Vagina (tissue), 2 donors: ENCODE measurements at places on chromosomes 11 and 22.

GRCh38 chr11:62540804-62541701, 5.6 kb downstream of the AHNAK start:
- no peak for DNase-seq

GRCh38 chr22:26756675-26757293, 99.4 kb downstream of the MIAT start:
- DNase-seq, result no peak

- DNase-seq, result peak; percentile 80
Observed at GRCh38 chr11:8032576-8033304, 45.6 kb downstream of the EIF3F start.

DNA sequence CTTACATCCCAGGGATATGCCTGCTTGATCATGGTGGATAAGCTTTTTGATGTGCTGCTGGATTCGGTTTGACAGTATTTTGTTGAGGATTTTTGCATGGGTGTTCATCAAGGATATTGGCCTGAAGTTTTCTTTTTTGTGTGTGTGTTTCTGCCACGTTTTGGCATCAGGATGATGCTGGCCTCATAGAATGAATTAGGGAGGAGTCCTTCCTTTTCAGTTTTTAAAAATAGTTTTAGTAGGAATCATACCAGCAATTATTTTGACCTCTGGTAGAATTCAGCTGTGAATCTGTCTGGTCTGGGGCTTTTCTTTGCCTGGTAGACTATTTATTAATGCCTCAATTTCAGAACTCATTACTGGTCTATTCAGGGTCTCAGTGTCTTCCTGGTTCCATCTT, 362.4 kb downstream of the JRKL start:
- DNase-seq, result no peak

GRCh38 chr11:45444796-45445195, 158.7 kb upstream of the SYT13 start:
- DNase-seq, result no peak

DNA sequence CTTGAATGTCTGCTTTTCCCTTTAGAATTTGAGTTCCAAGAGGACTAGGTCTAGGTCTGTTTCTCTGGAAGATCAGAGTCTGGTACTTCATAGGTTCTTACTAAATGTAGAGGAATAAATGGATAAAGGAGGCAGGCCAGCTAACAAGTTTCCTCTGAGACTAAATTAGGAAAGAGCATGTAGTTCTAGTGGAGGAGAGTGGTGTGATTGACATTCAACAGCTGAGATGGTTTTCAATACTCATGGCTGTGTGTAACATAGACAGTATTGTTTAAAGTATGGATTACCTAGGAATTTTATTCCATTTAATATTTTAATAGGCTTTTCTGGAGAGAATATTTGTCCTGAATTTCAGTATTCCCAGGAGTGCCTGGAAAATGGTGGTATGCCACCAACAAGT, 364.7 kb downstream of the METTL15 start:
- DNase-seq, result no peak

DNA sequence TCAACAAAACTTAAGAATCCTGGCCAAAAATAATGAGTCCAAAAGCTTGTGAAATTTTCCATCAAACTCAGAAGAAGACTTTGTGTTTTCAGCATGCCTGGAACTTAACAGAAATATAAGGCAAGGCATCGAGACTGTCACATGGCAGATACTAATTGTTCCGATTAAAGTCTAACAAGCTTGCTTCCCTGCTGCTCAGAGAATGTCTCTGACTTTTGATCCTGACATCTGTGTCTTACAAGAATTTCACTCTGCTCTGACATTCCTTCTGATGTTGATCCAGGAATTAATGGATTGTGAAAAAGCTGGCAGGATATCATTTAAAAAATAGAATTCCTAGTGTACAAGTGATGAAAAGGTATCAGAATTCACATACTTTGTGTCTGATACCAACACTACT, 170.2 kb downstream of the DCDC1 start:
- no peak for DNase-seq

GRCh38 chr22:49570032-49570848, 257.4 kb downstream of the BRD1 start:
- no peak for DNase-seq

GRCh38 chr11:75100314-75100713, 3.6 kb upstream of the OR2AT4 start:
- no peak for DNase-seq

DNA sequence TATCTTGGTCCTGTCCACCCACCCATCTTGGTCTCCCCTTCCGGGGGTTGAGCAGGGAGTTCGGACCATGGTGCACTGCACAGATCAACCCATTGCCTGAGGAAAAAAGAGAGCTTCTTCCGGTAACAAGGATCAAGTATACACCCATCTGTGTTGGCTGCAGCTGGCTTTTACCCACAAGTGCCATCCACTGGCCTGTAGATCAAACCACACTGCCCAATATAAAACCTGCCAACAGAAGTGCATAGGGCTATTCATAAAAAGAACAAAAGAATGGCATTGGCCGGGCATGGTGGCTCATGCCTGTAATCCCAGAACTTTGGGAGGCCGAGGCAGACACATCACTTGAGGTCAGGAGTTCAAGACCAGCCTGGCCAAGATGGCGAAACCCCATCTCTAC, 94.5 kb downstream of the ZC3H12C start:
- DNase-seq, result no peak

DNA sequence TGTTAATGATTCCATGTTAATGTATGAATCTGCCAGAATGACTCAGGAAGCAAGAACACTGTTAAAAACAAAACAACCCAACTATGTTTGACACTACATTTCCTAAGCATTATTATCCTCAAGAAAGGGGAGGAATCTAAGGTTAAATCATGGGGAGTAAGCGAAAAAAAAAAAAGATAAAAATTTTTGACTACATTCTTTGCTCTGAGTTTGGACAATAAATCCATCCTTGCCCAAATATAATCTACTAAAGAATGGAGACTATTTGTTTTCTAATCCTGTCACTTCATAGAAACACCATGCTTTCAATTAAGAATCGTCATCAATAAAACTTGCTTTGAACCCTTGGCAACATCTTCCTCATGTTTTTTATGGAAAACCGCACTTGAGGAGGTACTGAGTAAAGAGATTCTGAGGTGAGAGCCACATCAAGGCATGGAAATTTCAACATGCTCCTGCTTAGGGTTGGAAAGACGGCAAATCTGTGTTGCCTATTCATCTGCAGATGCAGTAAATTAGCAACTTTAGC, 9.7 kb downstream of the MAML2 start:
- DNase-seq, result no peak

GRCh38 chr11:108768370-108768769, 103.5 kb downstream of the DDX10 start:
- DNase-seq, result no peak

- DNase-seq, result no peak
Observed at GRCh38 chr11:126636911-126637794, 281.7 kb downstream of the ST3GAL4 start.

- DNase-seq, result no peak
Observed at GRCh38 chr11:12137938-12138731, 27.7 kb downstream of the MICAL2 start.

DNA sequence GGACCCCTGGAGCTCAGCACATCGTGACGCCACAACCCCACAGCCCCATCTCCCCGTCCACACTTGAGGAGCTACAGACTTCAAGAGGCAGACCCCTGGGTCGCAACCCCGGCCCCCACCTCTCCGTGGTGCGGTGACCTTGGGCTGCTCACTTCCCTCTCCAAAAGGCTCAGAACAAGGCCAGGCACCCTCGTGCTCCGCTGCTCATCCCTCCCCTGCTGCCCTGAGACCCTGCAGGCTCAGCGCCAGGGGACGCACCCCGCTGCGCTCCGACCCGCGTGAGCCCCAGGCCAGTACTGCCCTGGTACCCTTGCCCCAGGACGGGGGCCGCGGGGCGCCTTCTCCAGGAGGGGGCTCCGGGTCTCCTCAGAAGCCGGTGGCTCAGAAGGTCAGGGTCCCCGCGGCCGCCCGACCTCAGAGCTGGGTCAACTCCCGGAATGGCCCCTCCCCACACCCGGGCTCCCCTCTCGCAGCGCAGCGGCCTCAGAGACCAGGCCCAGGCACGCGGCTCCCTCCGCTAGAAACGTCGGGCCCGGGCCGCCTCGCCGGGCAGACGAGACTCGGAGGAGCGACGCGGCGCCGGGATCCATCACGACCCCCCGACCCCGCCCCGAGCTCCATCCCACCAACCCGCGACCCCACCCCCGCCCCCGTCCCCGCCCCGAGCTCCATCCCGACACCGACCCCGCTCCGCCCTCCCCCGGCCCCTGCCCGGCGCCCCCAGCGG, 563 bp downstream of the GATD1 start:
- DNase-seq, result no peak
